ENCODE measurements at places on chromosomes 6 and 20.

GRCh38 chr6:134063121-134063965 is 10.9 kb upstream of the SLC2A12 start:
- DNase-seq = no peak

GRCh38 chr20:32560989-32561830 is 23.9 kb downstream of the NOL4L start:
- DNase-seq = no peak

- no peak for DNase-seq
Observed at GRCh38 chr6:134706806-134707205, 243.1 kb downstream of the ALDH8A1 start.

DNA sequence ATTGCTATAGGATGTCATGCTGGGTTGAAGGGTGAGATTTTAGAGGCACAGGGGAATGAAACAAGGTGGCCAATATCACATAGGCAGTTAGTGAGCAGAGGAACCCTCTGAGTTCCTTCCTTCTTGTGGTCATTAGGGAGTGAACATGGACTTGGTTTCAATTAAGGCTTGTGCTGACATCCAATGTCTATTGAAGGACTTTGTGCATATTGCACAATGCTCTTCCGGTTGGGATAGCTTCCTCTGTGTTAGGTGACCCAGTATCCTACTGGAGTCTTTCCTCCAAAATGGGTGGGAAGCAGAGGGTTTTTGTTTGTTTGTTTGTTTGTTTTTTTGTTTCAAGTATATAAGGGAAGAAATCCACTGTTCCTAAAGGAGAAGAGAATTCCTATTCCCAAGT is 98.5 kb downstream of the HDGFL1 start:
- no peak for DNase-seq

DNA sequence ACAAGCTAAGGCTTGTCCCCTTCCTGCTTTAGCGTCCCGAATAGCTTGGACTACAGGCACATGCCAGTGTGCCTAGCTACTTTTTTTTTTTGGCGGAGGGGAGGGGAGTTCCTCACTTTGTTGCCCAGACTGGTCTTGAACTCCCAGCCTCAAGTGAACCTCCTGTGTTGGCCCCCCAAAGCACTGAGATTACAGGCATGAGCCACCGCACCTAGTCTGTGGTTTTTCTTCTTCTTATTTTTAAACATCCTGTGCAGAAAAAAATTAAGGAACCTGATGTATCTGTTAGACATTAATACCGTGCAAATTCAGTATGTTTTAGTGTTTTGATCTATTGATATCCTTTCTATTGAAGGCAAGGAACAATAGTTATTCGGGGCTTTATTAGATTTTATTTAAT is 25.7 kb downstream of the HIVEP1 start:
- no peak for DNase-seq

GRCh38 chr6:148750838-148751792 is 4.3 kb downstream of the UST start:
- no peak for DNase-seq

Data from thoracic aorta (tissue), 2 donors.